ENCODE measurements at places on chromosomes 1 and 21.

DNA sequence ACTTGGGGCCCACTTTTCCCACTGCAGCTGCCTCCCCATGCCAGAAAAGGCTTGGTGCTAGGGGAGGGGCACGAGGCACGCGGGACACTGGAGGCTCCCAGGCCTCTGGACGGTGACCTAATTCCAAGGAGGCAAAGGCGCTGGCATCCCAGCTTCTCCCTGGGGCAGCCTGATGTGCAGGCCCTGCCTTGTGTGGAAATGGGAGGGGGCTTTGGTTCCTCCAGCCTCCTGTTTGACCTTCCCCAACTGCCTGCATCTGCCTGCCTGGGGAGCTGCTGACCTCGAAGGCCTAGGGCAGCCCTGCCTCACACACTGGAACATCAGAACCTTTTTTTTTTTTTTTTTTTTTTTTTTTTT is 39.9 kb downstream of the KIAA1614 start:
- no peak for DNase-seq

GRCh38 chr1:82034812-82035211 is 234.1 kb downstream of the ADGRL2 start:
- DNase-seq, result no peak

DNA sequence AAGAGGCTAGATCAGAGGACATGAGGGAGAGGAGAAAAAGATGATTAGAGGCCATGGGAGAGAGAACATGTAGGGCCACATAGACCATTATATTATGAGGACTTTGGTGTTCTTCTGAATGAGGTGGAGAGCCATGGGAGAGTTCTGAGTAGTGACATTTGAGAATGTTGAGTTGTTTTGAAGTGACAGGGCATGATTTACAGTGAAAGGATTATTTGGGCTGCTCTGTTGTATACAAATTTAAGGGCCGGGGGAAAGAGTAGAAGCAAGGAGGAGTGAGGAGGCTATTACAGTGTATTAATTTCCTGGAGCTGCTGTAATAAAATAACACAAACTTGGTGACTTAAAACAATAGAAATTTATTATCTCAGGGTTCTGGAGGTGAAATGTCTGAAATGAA is 102.5 kb upstream of the RGS4 start:
- no peak for DNase-seq

GRCh38 chr1:21818656-21819055 is 6.6 kb downstream of the LDLRAD2 start:
- DNase-seq, result no peak
